ENCODE measurements at places on chromosomes 1 and 21. TPM values are rescaled to one million over a fixed set of nuclear protein-coding genes. Genes with fewer than 3 reads are reported as not detected.

GRCh38 chr1:221363039-221363438, 378.9 kb downstream of the DUSP10 start:
- no peak for DNase-seq

The WDR64 gene
- not detected for total RNA-seq

DNA sequence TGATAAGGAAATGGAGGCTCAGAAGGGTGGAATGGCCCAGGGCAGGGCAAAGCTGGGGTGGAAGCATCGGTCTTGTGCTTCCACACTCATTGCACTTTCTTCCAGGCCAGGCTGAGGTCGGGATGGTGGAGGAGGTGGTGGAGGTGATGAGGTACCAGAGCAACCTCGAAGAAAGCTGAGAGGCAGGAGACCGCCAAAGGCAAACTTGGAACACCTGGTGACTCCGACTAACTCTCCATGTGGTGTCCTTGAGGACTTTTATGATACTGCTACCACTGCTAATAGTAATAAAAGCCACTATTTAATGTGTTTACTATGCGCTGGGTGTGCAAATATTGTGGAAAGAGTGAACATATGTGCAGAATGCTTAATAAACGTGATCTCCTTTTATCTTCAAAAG, 16.9 kb upstream of the BTG2 start:
- DNase-seq, result no peak

- DNase-seq, result no peak
Observed at GRCh38 chr1:151485685-151486255, 25.4 kb upstream of the CGN start.

GRCh38 chr1:62142496-62142895, 52.2 kb upstream of the L1TD1 start:
- DNase-seq, result peak; percentile 52

GRCh38 chr1:22598736-22599135, 35.4 kb downstream of the EPHA8 start:
- DNase-seq, result no peak

GRCh38 chr1:38123356-38124135, 77.0 kb upstream of the POU3F1 start:
- peak; percentile 92 for DNase-seq

DNA sequence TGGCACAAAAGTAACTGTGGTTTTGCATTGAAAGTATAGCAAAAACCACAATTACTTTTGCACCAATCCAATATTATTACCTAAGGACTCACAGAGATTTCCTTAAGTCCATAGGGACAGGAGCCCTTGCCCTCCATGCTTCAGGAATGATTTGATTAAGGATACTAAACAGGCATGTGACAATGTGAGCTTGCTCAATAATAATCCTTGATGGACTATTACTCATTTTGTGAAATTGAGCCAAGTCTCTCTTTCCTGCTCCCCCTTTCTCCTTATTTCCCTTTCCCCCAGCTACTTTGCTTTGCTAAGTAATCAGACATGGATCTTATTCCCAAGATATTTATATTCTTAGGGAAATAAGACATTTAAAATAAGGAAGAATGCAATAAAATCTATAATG, 21.6 kb upstream of the RGL1 start:
- DNase-seq, result no peak

DNA sequence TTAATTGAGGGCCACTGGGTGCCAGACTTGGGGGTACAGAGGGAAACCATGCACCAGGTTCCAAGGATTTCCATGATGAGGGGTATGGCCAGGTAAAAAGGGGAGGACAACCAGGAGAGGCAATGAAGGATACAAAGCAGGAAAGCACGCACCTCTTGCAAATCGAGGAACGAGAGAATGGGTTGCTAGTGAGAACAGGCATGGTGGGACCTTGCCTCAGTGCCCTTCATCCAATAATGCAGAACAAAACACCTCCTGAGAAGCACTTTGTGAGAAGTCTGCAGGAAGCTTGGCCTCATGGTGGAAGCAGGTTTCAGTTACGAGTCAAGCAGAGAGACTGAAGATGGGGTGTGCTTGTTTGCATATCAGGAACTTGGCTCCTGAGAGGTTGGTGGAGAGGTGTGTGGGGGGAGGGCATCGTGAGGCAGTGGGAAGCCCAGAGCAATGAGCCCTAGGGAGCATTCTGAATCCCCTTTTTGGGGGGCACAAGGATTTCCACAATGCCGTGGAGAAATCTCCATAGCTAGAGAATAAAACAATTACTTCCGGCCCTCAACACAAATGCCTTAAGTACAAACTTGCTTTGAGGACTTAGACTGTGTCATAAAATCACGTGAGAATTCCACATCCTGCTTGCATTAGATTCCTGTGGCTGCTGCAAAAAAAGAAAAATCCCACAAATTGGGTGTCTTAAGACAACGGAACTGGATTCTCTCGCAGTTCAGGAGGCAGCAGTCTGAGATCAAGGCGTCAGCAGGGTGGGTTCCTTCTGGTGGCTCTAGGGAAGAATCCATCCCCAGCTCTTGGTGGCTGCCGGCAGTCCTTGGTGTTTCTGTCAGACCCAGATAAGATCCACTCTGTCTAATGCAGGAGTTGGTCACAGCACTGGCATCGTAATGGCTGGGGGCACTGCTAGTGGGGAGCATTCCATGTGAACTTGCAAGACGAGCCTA, 54.9 kb upstream of the BACE2 start:
- DNase-seq, result peak; percentile 98

GRCh38 chr1:242425232-242425631, 99.3 kb downstream of the PLD5 start:
- DNase-seq, result peak; percentile 57

DNA sequence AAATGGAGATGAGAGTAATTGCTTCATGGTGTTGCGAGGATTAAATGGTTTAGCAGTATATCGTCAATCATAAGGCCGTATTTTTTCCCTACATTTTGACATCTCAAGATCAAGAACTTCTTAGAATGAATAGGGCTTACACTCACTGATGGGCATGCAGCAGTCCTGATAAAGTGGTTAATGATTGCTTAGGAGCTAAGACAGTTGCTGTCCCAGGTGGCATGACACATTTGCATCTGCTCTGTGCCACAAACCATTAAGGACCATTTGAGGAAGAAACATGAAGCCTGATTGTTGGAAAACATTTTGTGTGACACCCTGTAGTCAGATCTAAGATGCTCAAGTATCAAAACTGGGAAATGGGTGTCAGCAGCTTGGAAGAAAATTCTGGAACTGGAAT, 81.0 kb upstream of the SGIP1 start:
- DNase-seq, result no peak

The HIVEP3 gene
- total RNA-seq, result 9.5 TPM

- DNase-seq, result no peak
Observed at GRCh38 chr1:179205284-179205683, 24.2 kb downstream of the ABL2 start.

GRCh38 chr1:235075048-235075776, 53.4 kb downstream of the TOMM20 start:
- DNase-seq, result peak; percentile 94

The RUNX3 gene
- 5.6 TPM for total RNA-seq

The CRB1 gene
- total RNA-seq, result not detected

The CLCA1 gene
- not detected for total RNA-seq

The EPHA10 gene
- not detected for total RNA-seq

DNA sequence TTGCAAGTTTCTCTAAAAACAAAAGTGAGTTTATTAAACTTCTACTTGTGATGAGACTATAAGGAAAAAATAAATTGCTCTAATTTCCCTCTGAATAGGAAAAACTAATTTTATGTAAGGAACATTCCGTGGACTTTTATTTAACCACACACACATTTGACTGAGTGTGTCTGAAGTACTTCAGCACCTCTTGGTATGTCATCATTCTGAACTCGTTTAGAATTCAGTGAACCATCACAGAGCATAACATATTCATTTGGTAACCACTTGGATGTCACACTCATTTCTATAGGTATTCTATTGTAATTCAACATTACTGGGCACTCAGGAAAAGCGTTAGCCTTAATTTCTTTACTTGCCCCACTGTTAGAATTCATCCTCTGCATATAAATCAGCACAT, 79.1 kb downstream of the RGS21 start:
- no peak for DNase-seq

- DNase-seq, result no peak
Observed at GRCh38 chr1:176926330-176927086, 238.0 kb downstream of the ASTN1 start.

GRCh38 chr1:85134583-85135391, 66.0 kb downstream of the SYDE2 start:
- no peak for DNase-seq

The COL24A1 gene
- 0.09 TPM for total RNA-seq

DNA sequence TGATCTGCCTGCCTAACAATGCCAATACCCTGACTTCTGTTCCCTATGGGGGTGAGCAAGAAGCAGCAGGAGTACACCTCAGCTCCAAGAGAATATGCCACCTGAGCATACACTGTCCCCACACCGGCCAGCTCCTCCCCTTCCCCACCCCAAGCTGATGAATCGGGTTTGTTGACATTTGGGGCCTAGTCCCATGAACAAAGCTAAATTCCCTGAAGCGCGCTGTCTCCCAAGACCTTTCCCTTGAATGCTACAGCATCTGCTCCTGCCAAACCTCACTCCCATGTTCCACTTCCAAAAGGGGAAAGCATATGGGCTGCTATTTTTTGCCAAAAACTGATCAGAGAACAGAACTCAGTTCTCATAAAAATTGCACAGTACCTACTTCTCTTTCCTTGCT, 220.4 kb upstream of the CAMK1G start:
- DNase-seq, result no peak

- DNase-seq, result no peak
Observed at GRCh38 chr1:177069490-177069889, 95.0 kb downstream of the ASTN1 start.

- no peak for DNase-seq
Observed at GRCh38 chr1:116762781-116763115, 8.5 kb downstream of the CD2 start.

- peak; percentile 73 for DNase-seq
Observed at GRCh38 chr1:91924146-91924545, 25.1 kb upstream of the BRDT start.

- DNase-seq, result no peak
Observed at GRCh38 chr1:112889052-112889768, 66.8 kb downstream of the SLC16A1 start.

GRCh38 chr1:167714098-167714438, 7.7 kb upstream of the MPZL1 start:
- DNase-seq, result no peak

GRCh38 chr1:167474191-167474641, 44.1 kb downstream of the CD247 start:
- DNase-seq, result no peak

DNA sequence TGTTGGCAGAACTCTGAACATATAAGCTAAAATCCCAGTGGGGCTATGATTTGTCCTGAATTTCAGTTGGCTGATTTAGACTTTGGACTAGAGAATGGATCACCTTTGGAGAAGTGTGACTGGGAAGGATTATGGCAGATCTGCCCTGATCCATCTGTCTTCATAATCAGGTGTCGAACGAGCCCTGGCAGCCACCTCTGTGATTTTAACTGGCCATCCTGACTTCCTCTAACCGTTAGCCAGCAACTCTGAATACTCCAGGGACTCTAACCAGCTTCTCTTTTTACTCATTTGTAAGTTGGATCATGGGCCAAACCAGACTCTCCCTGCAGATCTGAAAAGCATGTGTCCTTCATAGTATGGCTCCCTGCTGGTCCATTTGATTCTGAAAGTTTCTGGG, 32.0 kb downstream of the ACTN2 start:
- DNase-seq, result no peak

DNA sequence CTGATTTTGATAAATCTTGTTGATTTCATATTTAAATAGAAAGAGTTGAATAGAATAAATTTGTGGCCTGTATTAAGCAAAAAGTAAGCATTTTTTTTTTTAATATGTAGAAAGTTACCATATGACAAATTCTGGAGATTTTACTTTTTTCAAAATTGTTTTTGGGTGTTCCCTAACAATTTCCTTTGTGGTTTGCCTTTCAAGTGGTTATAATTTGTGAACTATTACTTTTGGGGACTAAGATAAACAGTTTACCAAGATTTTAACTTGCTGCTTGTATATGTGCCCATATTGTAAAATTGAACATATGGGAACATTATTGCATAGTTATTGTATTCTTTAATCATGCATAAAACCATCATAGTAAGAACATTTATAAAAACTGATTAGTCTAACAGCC, 34.6 kb downstream of the SLC30A7 start:
- no peak for DNase-seq

The ELF3 gene
- total RNA-seq, result 9.9 TPM

DNA sequence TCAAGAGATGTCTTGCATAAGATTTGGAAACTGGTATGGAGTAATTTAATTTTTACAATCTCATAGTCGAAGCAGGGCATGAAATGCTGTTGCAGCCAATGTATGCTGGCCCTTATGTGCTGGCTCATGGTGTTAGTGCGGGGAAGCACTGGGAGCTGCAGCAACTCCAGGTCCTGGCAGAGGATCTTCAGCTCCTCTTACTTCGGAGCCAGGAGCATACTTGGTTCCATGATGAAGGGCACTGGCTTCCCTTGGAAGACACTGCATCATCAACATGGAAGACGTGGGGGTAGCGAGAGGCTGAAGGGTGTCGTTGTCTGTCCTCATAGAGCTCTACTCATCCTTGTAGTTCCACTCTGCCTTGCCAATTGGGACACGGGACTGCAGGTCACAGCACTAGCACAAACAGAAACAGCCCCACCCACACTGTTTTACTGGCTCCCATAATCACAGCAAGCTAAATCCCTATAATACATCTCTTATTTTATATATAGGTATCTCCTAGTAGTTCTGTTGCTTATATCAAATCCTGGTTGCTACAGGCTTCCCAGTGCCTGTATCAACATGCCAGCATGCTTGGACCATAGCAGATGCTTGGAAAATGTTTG, 22.4 kb downstream of the PLA2G2D start:
- DNase-seq, result no peak

GRCh38 chr21:45209685-45210284, 77.9 kb downstream of the POFUT2 start:
- no peak for DNase-seq

DNA sequence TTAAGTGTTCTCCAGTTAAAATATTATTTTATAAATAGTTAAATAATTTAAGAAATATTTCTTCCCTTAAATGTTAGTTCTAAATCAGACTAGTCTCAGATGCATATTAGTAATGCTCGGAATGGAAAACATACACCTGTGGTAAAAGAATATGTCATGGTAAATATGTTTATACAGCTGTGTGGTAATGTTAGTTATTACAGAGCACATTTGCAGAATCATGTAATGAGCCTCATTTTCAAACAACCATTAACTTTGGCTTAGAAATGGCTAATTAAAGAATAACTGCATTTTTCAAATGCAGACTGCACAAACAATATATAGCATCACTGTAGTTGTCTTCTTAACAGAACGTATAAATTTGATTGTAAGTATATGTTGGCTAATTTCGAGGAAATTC, 90.3 kb downstream of the DISP1 start:
- no peak for DNase-seq

The CFHR2 gene
- not detected for total RNA-seq
